Mammary epithelial cell (primary cell): ENCODE measurements at places on chromosomes 12 and 14. TPM values are rescaled to one million over a fixed set of nuclear protein-coding genes. Genes with fewer than 3 reads are reported as not detected.

GPR135 gene
- polyA plus RNA-seq: 0.28 TPM

- DNase-seq: peak; percentile 11
Measured at GRCh38 chr14:53683229-53683628, 273.4 kb downstream of the BMP4 start.

LRRC9 gene
- polyA plus RNA-seq: not detected

- DNase-seq: no peak
Measured at GRCh38 chr12:5197656-5198055, 154.0 kb downstream of the KCNA5 start.

GRCh38 chr14:32710731-32711680, 227.7 kb upstream of the NPAS3 start:
- DNase-seq: no peak
